ENCODE measurements at places on chromosomes 16 and 17. TPM values are rescaled to one million over a fixed set of nuclear protein-coding genes. Genes with fewer than 3 reads are reported as not detected.

- no peaks in the 10 kb centered on the region for H3K4me1 ChIP-seq
- H3K27me3 ChIP-seq: no peaks in the 10 kb centered on the region
- no peak overlapping the region for H3K27ac ChIP-seq
- no peak for DNase-seq
- no peaks in the 10 kb centered on the region for H3K36me3 ChIP-seq
Observed at GRCh38 chr16:73220836-73221235, 172.9 kb upstream of the ZFHX3 start.

GRCh38 chr17:49553676-49554335 is 21.9 kb upstream of the NXPH3 start:
- no peaks in the 10 kb centered on the region for H3K4me1 ChIP-seq
- H3K36me3 ChIP-seq: no peaks in the 10 kb centered on the region
- H3K4me3 ChIP-seq: no peak overlapping the region
- H3K27me3 ChIP-seq: no peaks in the 10 kb centered on the region
- DNase-seq: no peak

GRCh38 chr17:50181591-50182560 is 16.1 kb downstream of the SGCA start:
- peaks cover 6% of the 10 kb centered on the region for H3K4me1 ChIP-seq
- no peak overlapping the region for H3K27ac ChIP-seq
- no peaks in the 10 kb centered on the region for H3K36me3 ChIP-seq
- no peak for DNase-seq
- H3K4me3 ChIP-seq: no peak overlapping the region

DNA sequence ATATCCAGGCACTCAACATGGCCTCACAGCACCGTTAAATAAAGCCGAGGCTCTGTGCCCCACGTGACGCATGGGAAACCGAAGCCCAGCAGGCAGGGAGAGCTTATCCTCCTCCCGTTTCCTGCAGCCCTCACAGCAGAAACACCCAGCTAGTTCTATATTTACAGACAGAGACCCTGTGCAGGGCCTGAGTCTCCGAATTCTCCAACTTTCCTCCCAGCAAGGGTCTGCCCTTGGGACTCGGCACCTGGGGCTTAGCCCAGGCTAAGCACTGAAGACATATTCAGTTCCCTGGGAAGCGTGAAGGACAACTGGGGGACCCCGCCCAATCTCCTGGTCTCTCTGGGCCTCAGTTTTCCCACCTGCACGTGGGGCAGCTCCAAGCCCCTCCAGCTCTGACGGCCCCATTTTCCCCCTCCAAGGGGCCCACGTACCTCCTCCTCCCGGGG is 29.2 kb downstream of the TRPV3 start:
- DNase-seq: no peak
- H3K4me1 ChIP-seq: no peaks in the 10 kb centered on the region
- no peaks in the 10 kb centered on the region for H3K27me3 ChIP-seq
- no peak overlapping the region for H3K27ac ChIP-seq
- H3K36me3 ChIP-seq: no peaks in the 10 kb centered on the region

MT1M gene
- total RNA-seq: 21.2 TPM

DNA sequence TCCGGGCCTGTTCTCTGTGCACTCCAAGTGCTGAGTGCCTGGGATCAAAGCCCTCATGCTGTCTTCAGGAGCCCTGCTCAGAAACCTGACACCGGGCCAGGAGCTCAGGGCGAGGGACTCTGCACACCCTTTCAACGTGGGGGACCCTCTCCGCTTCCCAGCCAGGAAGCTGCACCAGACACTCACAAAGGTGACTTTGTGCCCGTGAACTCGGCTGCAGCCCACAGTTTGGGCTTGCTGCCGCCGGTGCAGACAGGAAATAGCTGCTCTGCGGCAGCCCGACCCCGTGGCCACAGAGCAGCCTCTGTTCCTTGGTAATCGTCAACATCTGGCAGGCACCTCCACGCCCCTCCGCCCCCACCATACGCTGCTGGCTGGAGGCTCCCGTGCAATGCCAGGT is 93.4 kb upstream of the METRNL start:
- no peaks in the 10 kb centered on the region for H3K36me3 ChIP-seq
- H3K4me3 ChIP-seq: no peak overlapping the region
- H3K27ac ChIP-seq: no peak overlapping the region
- DNase-seq: no peak
- no peaks in the 10 kb centered on the region for H3K4me1 ChIP-seq
- no peaks in the 10 kb centered on the region for H3K27me3 ChIP-seq

PLLP gene
- total RNA-seq: 11.6 TPM

GRCh38 chr17:35799942-35800341 is 4.5 kb upstream of the MMP28 start:
- DNase-seq: peak; percentile 74
- no peaks in the 10 kb centered on the region for H3K27me3 ChIP-seq
- no peak overlapping the region for H3K27ac ChIP-seq
- no peaks in the 10 kb centered on the region for H3K36me3 ChIP-seq
- peaks cover 13% of the 10 kb centered on the region for H3K4me1 ChIP-seq

DNA sequence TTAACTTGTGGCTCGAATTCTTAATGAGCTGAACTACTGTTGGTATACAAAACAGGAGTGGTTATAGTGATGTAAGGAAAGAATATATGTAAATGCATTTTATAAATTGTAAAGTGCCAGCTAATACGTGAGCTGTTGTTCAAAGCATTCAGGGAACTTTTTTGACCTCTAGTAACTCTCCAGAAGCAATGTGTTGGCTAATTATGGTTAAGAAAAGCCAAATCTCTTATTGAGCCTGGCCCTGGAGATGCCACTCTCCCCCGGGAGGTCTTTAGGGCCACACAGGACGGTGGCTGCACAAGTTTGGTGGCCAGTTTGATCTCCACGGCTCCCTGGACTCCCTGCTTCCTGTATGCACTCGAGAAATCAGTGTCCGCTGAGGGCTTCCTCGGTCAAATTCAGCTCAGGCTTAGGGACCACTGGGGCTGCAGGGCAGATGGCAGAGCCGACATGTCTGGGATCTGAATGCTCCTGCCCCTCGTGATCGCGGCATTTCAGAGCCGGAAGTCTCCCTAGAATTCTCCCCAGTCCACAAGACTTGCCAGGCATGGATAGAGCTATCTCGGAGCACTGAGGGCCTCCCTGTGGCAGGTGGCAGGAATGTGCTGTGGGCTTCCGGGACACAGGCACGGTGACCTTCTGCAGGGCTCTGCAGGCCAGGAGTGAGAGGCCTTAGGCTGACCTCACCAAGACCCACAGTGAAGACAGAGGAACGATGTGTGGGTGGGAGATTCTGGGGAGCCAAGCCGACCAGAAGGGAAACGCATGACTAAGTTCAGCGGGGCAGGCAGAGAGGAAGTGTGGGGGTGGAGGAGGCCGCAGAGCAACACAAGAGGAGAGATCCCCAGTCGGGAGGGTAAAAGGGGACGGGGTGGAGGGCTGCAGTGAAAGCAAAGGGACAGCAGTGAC is 18.6 kb upstream of the PITPNM3 start:
- H3K4me1 ChIP-seq: no peaks in the 10 kb centered on the region
- DNase-seq: no peak
- H3K4me3 ChIP-seq: no peak overlapping the region

DNA sequence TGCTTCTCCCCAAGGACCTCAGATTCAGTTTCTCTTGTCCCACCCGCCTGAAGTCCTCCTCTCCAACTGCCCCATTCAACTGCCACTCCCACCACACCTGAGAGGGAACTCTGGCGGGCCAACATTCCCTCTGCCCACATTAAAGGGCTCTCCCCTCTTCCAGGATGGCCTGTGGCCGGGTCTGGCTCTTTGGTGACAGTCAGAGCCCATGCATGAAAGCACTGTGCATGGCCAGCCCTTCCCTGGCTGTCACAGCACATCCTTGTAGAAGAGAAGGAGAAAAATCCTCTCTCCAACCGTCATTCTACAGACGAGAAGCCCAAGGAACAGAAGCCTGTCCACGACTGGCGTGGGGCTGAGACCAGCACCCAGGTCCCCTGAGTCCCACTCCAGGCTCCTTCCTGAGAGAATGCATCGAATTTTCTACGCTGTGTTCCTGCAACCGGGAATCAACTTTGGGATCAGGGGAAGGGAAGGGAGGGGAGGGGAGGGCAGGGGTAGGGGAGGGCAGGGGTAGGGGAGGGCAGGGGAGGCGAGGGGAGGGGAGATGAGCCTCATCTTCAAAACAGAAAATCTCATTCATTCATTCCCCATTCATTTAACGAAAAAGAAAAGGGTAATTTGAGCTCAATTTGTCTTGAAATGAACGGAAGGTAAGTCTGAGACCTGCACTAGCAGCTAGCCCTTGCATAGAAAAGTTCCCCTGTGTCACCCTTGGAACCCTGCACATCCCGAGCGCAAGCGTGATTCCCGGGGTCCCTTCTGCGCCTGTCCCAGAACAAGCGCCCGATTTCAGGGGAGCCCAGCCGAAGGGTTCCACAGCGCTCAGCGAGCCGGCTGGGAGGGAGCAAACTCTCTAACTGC is at the start of gene ABCC12:
ABCC12 (minus strand) TSS at position 68 of the 864 bp plus-strand sequence. CDS start 9,569 bp downstream, outside the sequence.
- no peak within 1 kb of the TSS for H3K4me3 ChIP-seq
- H3K36me3 ChIP-seq: no peaks in the 10 kb centered on the region
- H3K27me3 ChIP-seq: no peaks in the 10 kb centered on the region
- no peak within 1 kb of the TSS for H3K27ac ChIP-seq

NEUROD2 gene
- total RNA-seq: not detected

Measured in colonic mucosa (tissue), 4 donors.